Glutamatergic neuron (in vitro differentiated cells): ENCODE measurements at places on chromosomes 5 and 9.

DNA sequence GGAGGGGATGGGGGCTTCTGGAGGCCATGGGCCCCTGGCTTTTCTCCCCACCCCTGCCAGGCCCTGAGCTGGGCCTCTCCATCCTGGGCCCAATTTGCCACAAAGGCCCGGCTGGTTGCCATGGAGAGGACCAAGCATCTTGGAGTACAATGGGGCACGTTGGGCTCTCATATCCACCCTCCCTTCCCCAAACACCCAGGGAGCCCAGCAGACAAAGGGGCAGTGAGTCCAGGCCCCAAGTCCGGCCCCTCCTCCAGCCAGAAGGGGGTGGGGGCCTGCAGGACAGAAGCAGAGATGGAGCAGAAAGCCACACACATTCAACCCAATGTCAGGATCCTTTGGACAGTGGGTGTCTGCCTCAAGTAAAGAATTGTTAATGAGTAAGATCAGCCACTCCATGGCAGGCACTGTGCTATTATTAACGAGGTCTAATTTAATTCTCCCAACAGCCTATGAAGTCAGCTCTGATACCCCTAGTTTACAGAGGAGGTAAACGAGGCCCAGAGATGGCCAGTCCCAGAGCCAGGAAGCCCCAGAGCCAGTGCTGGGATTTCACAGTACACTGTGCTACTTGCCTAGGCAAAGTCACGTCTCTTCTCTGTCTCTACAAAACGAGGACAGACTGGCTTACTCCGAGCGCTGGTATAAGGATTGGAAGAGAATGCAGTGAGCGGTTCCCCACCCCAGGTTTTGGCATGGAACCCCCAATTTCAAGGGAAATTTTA is 2.3 kb downstream of the CRB2 start:
- no peak for DNase-seq

DNA sequence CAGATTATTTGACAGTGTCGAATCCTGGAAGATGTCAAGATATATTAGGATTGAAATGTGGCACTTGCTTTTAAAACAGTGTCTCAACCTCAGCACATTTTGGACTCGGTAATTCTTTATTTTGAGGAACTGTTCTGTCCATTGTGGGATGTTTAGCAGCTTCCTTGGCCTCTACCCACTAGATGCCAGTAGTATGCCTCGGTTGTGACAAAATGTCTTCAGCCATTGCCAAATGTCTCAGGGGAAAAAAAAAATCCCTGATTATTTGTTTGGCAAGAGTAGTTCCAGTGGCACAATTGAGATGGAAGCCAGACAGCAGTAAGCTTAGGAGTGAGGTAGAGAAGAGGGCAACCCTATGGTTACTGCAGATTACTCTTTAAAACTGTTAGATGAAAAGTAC is 694.5 kb upstream of the RIOK2 start:
- no peak for DNase-seq

- DNase-seq = no peak
Measured at GRCh38 chr5:43400082-43400481, 12.1 kb downstream of the CCL28 start.

DNA sequence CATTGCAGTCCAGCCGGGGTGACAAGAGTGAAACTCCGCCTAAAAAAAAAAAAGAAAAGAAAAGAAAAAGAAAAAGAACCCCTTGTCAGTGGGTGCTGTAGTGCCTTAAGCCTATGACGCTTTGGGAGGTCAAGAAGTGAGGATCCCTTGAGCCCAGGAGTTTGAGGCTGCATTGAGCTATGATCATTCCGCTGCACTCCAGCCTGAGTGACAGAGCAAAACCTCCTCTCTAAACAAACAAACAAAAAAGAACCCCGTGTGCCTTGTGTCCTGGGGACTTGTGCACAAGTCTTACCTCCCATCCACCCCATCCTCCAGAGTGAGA is 33.5 kb upstream of the STXBP1 start:
- DNase-seq = no peak

GRCh38 chr5:139272471-139273321 is 20.8 kb upstream of the MATR3 start:
- no peak for DNase-seq

GRCh38 chr5:138737494-138738265 is 15.5 kb upstream of the CTNNA1 start:
- no peak for DNase-seq

- DNase-seq = no peak
Measured at GRCh38 chr5:40909264-40909663, at the start of gene C7. TSS of gene C7 (plus strand) at chr5:40909497. CDS start at chr5:40909611, 114 bp downstream.

DNA sequence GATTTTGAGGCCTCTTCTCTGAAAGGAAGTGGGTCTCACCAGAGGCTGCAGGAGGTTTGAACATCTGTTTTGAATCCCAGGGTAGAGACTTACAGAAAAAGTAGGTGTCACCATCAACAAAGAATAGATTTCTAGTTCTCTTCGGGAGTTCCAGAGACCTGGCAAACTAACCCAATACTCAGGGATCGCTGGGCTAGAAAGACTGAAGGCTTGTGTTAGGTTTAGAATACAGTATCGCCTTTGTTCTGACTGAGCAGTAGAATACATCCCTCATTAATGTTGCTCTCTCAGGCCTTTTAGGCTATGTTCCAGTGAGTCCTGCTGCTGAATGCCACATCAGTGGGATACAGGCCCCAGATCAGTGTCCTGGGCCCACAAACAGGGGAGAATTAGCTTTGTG is 27.2 kb downstream of the RUSC2 start:
- no peak for DNase-seq

GRCh38 chr9:89538871-89539270 is 41.0 kb upstream of the SEMA4D start:
- DNase-seq = no peak

DNA sequence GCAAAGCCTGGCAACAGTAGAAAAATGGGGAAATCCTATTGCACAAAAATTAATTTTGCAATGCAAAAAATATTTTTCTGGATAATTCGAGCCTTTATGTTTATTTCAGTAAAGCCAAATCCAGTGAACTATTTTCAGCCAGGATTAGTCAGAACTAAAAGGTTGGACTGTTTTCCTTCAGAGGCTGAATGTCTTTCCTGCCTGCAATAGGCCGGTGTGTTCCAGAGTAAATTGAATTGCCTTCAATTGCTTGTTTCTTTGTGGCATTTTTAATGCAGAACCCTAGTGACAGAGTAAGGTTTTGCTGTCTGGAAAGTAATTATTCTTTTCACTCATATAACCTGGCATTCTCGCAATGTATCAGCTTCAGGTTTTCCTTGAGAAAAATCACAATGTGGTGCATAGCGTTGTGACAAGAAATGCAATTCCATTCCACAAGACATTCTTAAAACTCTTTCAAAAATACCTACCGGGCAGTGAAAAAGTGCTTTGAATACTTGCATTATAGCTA is 183.7 kb downstream of the GLIS3 start:
- no peak for DNase-seq

DNA sequence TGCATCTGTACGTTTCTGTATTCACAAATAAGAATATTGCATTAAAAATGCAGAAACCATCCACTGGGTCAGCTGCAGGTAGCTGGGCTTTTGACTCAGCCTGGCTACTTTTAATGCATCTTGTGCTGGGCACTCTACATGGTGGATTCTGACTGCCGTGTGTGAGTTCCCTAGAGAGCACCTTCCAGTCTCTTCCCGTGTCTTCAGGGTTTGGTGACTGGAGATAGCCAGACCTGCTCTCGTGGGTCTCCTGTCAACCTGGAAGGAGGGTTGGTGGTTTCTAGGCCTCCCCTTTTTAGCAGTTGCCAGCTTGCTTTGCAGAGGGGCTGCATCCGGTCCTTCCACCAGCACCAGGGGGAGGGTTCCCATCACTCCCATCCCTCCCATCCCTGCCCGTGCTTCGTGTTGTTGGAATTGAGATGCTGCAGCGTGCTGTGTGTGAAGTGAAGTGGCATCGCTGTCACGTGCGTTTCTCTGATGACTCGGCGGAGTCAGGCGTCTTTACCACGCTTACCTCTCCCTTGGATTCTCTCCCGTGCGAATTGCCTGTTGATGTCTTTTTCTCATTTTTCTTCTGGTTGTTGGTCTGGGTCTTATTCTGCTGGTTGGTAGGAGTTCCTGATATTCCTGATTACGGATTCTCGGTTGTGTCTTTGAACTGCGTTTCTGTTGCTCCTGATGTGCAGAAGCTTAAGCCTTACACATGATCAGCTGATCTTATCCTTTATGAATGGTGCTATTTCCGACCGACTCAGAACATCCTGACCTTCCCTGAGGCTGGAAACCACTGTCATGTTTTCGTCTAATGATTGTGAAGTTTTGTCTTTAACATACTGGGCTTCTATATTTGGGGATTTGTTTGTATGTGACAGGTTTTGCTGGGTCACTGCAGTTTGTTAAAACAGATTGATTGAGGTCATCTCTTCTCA is 16.9 kb downstream of the FBXW5 start:
- DNase-seq = no peak

- peak; percentile 81 for DNase-seq
Measured at GRCh38 chr5:119070578-119070827, 384 bp upstream of the DMXL1 start.

GRCh38 chr5:173318881-173319620 is 9.2 kb downstream of the STC2 start:
- DNase-seq = no peak

GRCh38 chr5:36787365-36788093 is 89.0 kb upstream of the NIPBL start:
- no peak for DNase-seq

- DNase-seq = no peak
Measured at GRCh38 chr5:89535411-89535810, 652.4 kb upstream of the MEF2C start.

DNA sequence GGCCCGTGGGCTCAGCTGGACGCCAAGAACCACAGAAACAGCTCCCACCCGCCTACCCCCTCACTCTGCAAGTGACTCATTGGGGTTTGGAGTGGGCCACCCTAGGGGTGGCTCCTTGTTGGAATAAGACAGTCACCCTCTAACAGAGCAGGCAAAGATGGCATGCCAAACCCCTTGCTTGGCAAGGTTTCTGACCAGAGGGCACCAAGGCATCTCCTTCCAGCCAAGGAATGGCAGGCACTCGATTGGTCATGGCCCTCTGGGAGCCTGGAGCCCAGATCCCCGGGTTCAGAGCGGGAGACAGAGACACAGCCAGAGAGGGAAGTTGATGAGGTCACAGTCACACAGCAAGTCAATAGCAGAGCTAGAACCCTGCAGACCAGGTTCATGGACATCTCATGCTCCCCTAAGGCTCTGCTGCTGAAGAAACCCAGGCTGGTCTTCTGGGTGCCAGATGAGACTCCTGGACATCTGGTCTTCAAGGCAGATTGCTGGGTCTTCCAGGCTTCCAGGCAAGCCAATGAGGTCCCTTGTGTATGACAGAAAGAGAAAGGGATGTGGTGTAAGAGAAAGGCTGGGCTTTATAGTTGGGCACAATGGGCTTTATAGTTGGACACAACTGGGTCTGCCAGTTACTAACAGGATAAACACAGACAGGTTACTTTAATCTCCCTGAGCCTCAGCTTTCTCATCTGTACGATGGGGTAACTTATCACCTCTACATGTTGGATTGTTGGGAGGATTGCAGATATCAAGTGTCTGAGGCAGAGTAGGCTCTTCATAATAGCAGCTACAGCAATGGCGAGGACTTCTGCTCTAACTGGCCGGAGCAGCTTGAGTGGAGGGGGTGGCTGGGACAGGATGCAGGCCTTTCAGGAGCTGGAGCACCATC is 23.3 kb upstream of the KIF12 start:
- no peak for DNase-seq

- peak; percentile 70 for DNase-seq
Measured at GRCh38 chr5:43039471-43040286, 440 bp downstream of the ANXA2R start.

DNA sequence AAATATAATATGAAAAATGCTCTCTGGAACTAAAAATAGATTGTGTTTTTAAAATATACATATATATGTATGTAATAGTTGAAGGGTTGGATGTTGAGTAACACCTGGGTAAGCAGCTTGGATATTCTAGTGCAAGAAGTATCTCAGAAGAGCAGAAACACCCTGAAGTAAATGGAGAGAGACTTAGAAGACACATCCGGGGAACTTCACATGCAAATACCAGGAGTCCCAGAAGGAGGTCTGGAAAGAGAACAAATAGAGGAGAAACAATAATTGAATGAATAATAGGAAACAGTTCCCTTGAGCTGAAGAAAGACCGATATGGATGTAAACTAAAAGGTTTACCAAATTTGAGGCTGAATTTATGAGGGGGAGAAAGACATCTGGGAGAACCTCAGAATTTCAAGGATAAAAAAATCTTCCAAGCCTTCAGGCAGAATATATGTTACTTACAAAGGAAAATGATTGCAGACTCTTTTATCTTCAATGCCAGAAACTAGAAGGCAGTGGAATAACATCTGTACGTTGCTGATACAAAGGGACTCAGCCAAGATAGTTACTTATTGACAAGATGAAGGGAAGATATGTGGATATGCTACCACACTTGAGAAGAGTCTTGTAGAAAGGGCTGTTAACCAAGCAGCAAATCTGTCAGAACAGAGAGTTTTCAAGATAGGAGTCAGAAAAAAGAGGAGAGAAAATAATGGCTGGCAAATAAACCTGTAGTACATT is 42.7 kb downstream of the HSDL2 start:
- DNase-seq = no peak

DNA sequence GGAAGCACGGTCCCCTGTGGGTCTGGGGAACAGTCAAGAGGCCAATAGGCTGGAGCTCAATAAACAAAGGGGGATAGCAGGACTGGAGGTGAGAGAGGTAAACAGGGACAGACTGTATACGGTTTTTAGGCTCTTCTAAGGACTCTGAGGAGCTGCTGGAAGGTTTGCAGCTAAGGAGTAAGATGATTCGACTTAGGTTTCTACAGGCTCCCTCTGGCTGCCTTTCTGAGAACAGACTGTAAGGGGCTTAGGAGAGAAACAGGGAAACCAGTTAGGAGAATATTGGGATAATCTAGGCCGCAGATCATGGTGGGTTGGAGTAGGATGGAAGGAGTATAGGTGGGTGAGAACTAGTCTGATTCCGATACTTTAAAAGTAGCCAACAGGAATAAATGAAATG is 10.4 kb downstream of the CDK5RAP2 start:
- no peak for DNase-seq

GRCh38 chr5:84364043-84364442 is 20.6 kb downstream of the EDIL3 start:
- no peak for DNase-seq
